ENCODE measurements at places on chromosomes 11 and 22. TPM values are rescaled to one million over a fixed set of nuclear protein-coding genes. Genes with fewer than 3 reads are reported as not detected.

DNA sequence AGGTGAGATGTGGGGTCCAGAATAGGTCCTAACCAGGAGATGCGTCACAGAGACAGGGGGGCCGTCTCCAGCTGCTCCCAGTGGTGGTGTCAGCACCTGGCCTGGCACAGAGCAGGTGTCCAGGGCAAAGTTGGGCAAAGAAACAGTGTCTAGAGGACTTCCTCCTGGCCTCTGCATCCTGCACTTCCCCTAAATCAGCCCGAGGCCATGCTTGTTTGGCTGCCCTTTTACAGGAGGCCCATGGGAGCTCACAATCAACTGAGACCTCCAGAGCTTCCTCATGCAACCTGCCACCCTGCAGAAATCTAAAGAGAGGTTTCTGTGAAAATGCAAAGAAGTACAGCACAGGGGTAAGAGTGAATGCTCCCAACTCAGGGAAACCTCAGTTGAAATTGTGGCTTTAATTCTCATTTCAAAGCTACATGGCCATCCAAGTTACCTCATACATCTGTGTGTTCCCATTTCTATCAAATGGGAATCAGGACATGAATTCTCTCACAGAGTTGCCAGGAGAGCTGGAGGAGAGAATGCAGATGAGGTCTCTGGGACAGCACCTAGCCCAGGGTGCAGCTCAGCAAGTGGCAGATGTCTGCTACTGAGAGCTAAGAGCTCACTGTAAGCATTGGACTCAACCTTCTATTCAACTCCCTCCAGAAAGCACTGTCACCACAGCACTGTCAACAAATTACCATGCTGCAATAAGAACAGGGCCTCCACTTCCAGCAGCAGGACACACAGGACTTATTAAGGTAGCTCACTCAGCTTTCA lies 32.6 kb downstream of the TCIRG1 start:
- no peak for DNase-seq

The SCGB1A1 gene
- polyA plus RNA-seq: 11.8 TPM

DNA sequence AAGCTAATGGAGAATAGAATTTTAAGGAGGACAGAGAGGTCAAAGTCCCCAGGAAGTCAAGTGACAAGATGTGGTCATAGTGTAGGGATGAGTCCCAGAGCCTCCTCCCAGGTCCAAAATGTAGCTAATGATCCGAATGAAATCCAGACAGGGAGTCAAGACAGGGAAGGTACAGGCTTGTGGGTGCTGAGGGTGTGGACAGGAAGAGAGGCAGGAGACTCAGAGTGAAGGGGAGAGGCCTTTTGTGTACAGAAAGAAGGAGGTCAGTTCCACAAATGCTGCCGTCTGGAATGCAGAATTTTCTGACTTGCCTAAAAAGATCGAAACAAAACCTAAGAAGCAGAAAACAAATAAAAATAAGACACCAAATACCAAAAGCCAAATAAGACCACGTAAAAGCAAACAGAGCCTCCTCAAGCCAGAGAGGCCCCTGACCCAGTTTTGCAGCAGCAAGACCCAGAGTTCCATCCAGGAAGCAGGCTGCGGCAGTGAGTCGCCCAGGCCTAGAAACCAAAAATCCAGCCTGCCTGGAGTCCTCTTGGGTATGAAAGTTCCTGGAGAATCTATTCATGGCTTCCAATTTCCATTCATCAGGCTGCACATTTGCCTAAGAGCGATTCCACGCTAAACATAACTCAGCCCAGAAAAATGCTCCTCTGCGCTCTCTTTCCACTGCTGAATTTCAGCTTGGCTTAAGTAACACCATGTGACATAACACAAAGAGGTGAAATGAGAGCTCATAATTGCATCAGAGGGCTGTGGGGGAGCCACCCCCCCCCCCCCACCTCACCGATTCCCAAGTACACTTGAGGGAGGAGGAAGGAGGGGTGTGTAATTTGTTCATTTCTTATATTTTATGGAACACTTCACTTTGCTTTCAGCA lies 71.2 kb downstream of the KIRREL3 start:
- DNase-seq: no peak

- DNase-seq: no peak
Measured at GRCh38 chr22:29116397-29117123, 43.7 kb downstream of the KREMEN1 start.

The OPCML gene
- 2.3 TPM for polyA plus RNA-seq

DNA sequence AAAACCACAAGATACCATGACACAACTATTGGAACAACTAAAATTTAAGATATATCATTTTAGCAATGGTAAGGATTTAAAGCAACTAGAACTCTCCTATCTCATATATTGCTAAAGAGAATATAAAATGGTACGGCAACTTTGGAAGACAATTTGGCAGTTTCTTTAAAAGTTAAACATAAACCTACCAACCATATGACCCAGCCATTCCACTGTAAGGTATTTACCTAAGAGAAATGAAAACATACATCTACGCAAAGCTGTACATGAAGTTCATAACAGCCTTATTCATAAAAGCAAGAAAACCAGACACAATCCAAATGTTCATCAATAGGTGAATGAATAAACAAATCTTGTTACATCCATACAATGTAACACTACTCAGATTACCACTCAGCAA lies 31.3 kb downstream of the SIK3 start:
- DNase-seq: no peak

The OR5A1 gene
- polyA plus RNA-seq: 0.01 TPM

- peak; percentile 53 for DNase-seq
Measured at GRCh38 chr11:68780829-68781228, 29.5 kb upstream of the TESMIN start.

DNA sequence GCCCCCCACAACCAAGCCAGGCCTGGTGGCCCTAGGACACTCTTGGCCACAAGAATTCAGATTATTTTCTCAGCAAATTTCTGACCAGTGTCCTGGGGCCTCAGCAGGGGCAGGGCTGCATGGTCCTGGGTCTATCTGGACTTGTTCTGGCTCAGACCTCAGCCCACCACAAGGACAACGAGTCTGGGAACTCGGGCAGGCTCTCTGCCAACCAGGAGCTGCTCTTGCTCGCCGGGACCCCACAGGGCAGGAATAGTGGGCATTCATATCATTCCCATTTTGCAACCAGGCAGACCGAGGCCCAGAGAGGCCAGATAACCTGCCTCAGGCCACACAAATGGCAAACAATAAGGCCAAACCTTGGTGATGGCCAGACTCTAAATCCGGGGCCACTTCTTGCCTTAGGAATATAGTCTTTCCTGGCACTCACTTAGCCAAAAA lies 75.4 kb upstream of the WNT7B start:
- peak; percentile 43 for DNase-seq

The CRYBB2 gene
- 0.45 TPM for polyA plus RNA-seq

DNA sequence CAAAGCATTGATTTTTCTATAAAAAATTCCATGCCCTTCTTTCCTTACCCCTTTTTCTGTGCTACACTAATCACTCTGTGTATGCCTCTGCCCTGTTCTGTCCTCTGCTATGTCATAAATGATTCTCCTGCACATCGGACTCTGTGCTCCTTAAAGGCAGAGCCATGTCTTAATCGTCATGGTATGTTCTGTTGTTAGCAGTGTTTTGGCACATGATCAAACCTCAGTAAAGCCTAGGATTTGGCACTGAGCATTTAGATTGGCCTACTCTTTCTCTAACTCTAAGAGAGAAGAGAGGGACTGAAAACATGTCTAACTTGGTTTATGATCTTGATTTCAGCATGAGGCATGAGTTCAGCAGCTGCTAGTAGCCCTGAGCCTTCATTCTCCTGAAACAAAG lies 266.9 kb downstream of the AASDHPPT start:
- DNase-seq: no peak

GRCh38 chr11:68783216-68783821 lies 32.0 kb upstream of the TESMIN start:
- DNase-seq: no peak

The UBQLNL gene
- 2.2 TPM for polyA plus RNA-seq

The MUC2 gene
- 0.03 TPM for polyA plus RNA-seq

The CALCA gene
- 2.6 TPM for polyA plus RNA-seq

- no peak for DNase-seq
Measured at GRCh38 chr11:105719073-105719822, 109.4 kb downstream of the GRIA4 start.

DNA sequence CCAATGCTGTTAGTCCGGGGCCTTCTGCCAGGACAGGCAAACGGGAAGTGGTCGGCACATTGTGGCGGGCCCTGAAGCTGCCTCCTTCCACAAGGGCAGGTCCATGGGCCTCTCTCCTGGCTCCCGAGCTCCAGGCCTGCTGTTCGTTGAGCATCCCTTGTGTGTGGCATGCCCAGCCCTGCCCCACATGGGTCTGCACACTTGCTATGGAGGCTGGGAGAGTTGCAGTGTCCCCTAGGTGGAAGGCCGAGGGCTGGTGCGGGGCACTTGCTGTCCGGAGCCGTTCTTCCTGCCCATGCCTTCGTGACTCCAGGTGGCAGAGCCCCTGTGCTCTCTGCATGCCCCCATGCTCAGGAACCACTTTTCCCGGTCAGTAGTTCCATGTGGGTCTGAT lies 26.0 kb upstream of the DGCR8 start:
- no peak for DNase-seq

The RFPL2 gene
- polyA plus RNA-seq: not detected

- DNase-seq: no peak
Measured at GRCh38 chr11:67614730-67615714, 8.3 kb downstream of the NDUFV1 start.

DNA sequence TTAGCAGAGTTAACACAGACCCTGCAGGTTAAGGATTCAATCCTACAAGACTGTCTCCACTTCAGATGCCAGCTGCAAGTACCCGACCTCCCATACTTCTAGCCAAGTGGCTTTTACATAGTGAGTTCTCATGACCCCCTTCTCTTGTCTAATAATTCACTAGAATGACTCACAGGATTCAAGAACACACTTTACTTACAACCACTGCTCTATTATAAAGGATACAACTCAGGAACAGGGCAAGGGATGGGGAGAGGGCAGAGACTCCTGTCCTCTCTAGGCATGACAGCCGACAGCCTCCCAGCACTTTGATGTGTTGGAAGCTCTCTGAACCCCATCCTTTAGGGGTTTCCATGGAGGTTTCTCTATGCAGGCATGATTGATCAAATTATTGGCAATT lies 60.0 kb downstream of the MYO18B start:
- DNase-seq: peak; percentile 24

DNA sequence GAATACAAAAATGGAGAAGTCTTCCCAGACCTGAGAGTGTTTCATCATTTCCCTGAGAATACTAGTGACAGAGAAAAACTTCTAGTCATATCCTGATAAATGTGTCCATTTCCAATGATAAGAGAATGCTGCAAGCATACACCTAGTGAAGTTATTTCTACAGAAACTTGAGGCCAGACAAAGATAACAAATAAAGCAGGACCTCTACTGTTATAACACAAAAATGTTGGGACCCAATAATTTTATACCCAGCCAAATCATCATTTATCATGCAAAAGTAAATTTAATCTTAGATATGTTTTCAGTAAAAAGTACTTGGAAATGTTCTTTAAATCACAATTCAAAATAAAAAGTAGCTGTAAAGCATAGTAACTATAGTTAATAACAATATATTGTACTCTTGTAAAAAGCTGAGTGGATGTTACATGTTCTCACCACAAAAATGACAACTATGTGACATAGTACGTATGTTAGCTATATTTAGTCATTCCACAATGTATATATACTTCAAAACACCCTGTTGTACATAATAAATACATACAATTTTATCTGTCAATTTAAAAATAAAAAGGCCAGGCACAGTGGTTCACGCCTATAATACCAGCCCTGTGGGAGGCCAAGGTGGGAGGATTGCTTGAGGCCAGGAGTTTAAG lies 12.6 kb downstream of the RRAS2 start:
- no peak for DNase-seq

- no peak for DNase-seq
Measured at GRCh38 chr11:124640666-124641065, 18.0 kb downstream of the TBRG1 start.

DNA sequence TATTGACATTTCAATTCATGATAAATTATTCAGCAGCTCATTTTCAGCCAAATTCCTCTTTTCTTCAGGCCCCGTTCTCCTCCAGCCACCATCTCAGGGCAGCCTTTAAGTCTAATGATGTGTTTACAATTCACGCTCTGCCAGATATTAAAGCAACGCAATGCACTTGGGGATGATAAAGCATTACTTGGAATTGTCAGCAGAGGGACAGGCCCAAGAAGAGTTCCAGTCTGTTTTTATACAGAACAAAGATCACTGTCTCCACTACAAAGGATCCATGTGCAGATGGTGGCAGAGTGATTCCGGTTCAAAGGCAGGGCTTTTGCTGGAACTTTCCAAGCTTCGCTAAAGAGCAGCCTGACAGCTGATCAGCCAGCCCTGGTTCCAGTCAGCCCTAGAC lies 13.6 kb upstream of the GALNT18 start:
- peak; percentile 20 for DNase-seq

DNA sequence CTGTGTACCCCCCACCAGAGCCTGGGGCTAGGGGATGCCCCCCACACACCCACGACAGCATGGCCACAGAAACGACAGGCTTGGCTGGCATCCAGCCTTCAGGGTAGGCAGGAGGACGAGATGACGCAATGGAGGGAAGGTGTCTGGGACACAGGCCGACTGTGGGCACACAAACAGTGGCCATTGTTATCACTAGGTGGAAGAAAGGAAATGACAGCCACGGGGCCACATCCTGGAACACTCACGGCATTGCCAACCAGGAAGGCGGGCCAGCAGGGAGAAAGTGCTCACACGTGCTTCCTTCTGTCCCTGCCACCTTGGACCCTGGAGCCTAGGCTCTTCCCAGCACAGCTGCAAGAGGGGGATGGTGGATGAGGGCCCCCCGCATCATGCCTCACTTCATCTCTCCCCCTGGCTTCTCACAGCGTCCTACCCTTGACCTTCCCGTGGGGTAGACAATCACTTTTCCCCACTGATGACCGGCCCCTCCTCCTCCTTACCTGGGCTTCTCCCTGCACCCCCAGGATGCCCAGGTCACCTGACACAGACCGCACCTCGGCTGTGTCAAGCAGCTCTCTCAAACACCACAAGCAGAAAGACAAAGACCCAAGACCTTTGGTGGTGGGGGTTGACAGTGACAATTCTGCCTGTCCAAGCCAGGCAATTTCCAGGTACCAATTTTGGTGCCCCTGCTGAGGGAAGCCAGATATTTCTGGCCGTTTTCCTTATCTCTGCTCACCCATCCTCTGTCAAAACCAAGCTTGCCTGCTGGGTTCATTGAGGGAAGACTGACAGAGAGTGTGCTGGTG lies 8.6 kb downstream of the PLA2G6 start:
- peak; percentile 62 for DNase-seq

- no peak for DNase-seq
Measured at GRCh38 chr11:8567602-8568198, 26.3 kb downstream of the STK33 start.

Data from left lung (tissue), 14 donors.